Skeletal muscle cell (primary cell): ENCODE measurements at places on chromosomes 6 and 20.

DNA sequence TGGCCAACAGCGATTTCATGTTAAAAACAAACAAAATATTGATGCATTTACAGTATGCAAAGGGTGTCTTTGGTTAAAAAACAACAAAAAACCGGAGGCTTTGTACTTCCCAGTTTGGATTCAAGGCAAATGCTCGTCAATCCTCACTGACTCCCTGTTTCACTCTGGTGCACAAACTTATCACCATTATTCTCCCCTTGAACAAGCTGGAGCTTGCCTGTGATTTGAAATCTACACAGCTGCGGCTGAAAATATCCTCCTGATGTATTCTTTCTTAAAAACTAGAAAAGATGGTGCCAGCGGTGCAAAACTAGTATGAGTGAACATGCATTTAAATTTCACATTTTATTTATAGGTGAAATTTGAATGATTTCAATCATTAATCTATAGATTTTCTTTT, 3.3 kb downstream of the PERP start:
- DNase-seq = no peak

DNA sequence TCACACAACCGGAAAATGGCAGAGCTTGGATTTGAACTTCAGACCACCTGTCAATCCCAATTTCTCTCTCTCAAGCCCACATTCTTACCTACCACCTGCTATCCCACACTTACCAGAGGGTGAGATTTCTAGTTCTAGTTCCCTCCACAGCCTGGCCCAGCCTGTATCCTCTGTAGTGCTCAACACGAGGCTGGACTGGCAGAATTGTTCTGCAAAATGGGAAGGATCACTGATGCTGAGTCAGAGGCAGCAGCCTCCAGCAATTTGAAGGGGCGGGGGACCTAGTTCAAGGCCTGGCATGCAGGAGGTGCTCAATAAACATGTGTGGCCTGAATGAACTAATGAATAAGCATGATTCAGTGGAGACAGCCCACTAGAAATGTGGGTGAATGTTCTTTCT, 53.6 kb upstream of the TTPAL start:
- peak; percentile 26 for DNase-seq

DNA sequence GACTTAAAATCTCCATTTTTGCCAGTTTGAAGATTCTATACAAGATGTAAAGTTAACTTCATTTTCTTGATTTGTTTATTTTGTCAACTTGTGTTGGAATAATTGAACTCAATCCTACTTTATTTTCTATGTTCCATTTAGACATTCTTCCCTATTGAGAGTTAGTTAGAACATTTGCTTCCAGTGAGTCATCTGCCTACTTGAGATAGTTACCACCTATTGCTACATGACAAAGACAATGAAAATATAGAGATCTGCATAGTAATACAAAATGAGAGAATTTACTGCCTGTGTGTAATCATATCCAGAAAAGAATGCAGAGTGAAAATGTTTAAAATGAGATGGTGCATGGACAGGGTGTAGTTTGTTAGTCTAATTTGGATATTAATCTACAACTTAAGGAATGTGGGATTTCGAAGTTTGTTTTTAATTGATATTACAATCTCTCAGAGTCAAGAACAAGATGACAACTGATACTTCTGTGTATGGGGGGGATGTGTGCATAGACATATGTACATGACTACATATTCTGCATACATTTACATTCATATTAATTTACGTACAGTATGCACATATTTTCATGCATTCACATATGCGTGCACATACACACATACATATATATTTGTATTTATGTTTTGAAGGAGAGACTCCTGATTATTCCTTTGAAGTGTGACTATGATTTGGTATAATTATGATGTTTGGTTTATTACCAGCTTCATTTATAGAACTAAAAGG, 420.1 kb downstream of the NKAIN2 start:
- DNase-seq = peak; percentile 81

DNA sequence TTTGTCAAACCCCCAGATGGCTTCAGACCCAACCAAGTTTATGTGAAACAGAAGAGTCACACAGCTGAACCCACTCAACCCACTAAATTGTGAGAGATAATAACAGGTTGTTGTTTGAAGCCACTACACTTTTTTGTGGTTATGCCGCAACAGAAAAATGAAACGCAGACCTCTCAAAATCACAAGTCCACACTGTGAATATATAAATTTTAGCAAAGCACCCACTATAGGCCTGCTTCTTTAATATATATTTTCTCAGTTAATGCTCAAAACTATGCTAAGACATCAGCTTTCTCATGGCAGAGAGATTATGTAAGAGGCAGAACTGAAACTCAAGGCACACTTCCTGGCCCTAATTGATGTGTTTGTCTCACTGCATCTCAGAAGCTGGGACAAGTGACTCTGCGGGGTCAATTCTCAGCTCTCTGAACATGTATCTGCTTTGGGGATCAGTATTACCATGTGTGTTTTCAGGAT, 27.7 kb downstream of the MAP3K5 start:
- no peak for DNase-seq

DNA sequence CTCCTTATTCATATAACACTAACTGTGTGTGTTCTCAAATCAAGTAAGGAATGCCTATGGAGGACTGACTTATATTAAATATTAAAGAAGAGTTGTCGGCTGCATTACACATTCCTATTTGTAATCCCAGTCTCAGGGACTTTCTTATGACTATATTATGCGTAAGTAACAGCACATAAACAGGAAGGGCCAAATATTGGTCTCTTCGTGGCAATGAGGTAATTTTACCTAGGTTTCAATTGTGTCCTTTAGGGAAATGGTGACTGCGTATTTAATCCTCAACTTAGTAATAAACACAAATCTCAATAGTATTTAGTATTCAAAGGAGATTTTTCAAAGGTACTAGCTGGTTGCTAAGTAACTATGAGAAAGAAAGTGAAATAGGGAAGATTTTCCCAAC, 22.8 kb upstream of the EPM2A start:
- DNase-seq = no peak

- DNase-seq = peak; percentile 45
These were observed 983 bp upstream of the ADISSP start for GRCh38 chr20:3768342-3769130.

DNA sequence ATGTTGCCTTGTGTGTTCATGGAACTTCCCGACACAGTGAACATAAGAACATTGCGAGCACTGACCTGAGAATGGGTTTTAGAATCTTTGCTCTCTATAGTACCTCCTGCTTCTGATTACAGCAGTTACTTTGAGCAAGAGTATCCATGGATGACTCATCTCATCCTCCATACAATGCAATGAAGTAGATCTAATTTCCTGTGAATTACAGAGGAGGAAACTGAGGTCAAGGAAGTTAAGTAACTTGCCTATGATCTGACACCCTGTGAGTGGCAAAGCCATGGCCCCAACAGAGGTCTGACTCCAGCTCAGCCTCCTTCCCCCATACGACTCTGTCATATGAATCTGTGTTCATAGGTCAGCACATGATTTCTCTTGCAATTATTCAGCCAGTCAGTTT, 518.1 kb downstream of the TFAP2A start:
- no peak for DNase-seq

GRCh38 chr6:153702671-153703070, 336.4 kb upstream of the OPRM1 start:
- no peak for DNase-seq

DNA sequence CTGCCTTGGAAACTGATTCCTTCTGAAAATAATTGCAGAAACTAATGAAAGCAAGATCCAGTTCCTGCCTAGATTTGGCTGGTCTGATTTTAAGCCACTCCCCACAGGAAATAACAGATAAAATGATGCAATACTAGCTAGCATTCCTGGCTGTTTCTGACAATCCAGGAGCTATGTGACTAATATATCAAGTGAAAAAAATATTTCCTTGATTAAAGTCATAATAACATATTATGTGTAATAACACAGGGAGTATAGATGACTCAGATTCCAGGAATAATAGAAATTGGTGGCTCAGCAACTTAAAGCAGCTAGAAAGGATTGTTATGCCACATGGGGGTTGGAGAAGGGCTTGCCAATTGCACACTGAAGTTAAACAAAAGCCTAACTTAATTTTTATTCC, 182.7 kb upstream of the SALL4 start:
- peak; percentile 90 for DNase-seq

- DNase-seq = no peak
These were observed 9.4 kb upstream of the HDDC2 start for GRCh38 chr6:125310994-125311649.

- no peak for DNase-seq
These were observed 183.6 kb downstream of the EPHA7 start for GRCh38 chr6:93235775-93236174.

GRCh38 chr6:159130846-159131245, 38.4 kb upstream of the FNDC1 start:
- no peak for DNase-seq

DNA sequence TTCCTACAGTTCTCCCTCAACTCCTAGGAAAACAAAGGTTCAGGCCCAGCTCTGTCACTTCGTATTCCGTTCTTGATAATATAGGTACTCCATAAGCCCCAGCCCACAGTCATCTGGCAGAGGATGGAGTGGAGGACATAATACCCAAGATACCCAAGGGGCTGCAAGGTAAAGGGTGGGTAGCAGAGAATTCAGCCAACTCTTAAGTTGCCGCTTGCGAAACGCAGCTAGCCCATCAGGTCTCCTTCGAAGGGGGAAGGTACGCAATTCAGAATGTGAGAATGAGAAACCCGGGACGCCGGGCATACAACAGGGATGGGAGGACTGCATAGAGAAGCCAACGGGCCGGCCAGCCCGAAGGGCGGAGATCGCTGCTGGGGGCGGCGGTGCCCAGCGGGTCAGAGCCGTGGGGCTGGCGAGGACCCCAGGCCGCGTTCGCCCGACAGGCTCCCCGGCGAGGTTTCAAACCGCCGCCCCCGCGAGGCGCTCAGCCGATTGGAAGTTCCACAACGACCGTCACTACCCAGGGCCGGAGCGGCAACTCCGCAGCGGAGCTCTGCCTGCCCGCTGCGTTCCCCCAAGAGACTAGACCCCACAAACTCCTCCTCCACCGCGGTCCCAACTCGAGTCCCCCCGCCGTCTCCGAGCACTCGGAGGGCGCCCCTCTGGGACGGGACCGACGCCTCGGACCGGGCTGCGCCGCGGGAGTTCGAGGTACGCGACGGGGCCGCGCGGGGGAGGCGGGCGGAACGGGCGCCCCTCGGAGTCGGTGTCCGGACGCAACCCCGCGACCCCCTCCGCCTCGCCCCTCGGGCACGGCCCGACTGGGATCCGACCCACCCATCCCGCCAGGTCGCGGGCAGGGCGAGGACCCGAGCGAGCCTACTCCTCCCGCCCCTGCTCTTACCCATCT, 911 bp downstream of the CDK19 start:
- peak; percentile 12 for DNase-seq

DNA sequence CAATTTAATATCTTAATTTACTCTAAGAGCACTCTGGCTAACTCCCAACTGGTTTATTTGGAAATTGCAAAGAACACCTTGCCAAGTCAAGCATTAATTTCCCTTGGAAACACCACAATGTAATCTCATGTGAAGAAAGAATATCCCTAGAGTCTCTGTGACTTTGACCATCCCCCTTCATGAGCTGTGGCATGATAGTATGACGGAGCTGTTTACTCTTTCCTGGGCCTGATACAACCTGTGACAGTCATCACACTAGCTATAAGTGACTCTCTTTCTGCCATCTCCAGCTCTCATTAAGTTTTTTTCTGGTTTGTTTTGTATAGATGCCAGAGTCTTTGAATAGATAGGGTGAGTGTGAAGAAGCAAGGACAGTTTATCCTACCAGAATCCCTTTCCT, 470.3 kb upstream of the JARID2 start:
- DNase-seq = no peak

- no peak for DNase-seq
These were observed 2.3 kb downstream of the NKAIN2 start for GRCh38 chr6:123805921-123806320.

DNA sequence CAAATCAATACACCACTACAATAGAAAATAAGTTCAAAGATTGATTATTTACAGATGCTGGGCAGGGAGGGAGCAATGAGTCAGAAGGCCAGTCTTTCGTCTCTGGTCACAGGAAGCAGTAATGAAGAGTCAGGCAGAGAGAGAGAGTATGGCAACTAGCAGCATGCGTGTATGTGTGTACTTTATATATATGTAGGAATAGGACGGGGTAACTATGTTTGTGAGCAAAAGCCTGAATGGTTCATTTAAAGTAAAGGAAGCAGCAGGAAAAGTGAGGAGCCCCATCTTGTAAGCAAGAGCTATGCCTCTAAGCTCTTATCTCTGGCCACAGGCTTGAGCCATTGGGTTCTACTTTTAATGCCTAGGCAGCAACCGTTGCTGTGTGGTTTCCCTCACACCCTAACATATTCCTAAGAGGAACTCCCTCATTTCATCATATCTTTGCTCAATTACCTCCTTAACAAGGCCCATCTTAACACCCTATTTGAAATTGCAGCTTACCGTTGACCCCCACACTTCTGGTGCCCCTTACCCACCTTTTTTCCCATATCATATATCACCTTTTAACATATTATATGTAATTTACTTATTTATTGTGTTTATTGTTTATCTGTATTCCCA, 66.6 kb downstream of the AFG1L start:
- DNase-seq = no peak

DNA sequence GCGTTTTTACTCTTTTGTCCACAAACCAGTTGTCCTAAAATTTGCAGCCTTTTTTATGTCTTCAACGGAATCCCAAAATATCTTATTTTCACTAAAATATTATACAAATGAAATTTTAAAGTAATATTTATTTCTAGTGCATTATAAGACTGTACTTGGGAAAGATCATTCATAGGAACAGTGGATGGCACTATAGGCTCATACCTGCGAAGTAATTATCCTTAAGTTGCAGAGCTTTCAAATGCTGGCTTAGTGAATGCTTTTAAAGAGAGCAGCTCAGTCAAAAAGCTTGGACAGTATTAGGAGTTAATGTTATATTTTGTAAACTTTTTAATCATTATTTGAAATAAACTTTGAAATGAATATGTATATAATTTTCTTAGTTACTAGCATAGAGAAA, 254.9 kb downstream of the CDKAL1 start:
- no peak for DNase-seq

DNA sequence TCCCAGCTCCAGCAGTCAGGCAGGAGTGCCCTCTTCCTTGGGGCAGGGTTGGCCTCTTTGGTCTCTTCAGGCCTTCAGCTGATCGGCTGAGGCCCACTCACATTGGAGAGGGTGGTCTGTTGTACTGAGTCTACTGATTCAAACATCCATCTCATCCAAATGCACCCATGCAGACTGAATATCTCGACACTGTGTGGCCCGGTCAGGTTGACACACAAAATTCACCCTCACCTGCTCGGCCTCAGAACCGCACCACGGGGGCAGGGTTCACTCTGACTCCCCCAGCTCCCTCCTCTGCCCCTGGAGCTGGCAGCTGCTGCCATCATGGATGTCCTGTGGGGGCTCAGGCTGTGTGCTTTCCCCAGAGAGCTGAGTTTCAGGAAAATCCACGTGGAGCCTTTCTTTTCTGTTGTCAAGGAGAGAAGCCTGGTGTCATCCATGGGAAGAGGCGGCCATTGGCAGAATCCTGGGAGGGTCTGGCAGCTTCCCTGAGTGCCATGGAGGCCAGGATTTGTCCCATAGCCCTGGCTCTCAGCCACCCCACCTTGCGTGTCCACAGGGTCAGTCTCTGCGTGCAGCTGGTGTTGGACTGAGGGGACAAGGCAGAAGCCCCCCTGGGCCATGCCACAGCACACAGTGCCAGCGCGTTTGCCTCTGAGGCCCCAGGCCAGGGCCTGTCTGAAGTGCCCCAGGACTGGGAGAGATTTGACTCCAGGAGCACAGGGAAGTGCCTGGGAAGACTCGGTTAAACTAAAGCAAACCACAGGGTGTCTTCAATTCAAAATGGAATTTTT, 114.1 kb downstream of the ERMARD start:
- DNase-seq = no peak

- DNase-seq = no peak
These were observed 34.6 kb downstream of the GCNT2 start for GRCh38 chr6:10555625-10556309.

GRCh38 chr20:62305765-62306413, 3.1 kb downstream of the ADRM1 start:
- DNase-seq = no peak
